Activated T-helper 9 cell treated with anti-CD3 and anti-CD28 coated beads, Interleukin-2, amount 50 U/mL, for 16 hours (primary cell): ENCODE measurements at places on chromosomes 1 and 21.

DNA sequence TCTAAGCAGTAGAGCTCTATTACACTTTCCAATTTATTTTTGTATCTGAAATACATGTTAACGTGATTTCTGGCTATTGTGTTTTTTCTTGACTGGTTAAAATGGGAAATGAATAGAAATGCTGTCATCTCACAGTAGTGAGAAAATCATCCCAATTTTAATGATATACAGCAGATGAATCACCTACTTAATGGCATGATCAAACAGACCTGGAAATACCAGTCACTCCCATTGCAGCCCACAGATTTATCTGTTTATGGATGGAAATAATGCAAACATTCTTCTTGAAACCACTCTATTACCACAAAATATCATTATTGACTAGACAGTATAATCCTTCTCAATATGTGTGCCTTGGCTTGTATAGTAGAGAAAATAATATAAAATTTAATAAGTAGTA lies 497.8 kb upstream of the ADAMTS5 start:
- DNase-seq: no peak

GRCh38 chr1:44049839-44050238 lies 18.6 kb upstream of the SLC6A9 start:
- DNase-seq: no peak

GRCh38 chr1:224784265-224785039 lies 145.0 kb upstream of the DNAH14 start:
- DNase-seq: no peak

DNA sequence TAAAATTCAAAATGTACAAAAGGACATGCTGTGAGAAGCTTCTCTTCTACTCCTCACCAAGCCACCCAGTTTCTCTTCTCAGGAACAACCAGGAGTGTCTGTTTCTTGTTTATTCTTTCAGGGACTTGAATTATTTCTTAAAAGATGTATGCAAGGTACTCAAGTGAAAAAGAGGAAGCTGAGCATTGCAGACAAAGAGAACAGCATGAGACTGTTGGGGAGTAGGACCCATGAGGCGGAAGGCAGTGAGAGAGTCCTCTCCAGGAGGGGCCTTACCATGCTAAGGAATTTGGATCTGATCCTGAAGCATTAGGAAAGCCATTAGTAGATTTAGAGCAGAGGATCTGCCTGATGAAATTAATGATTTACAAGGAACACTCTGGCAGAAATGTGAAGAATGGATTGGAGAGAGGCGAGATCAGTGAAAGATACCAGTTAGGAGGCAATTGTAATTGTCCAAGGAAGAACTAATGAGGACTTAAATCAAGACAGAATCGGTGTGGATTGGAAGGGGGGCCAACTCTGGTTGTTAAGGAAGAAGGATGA lies 14.7 kb upstream of the SSX2IP start:
- DNase-seq: no peak

- DNase-seq: no peak
Observed at GRCh38 chr1:246304484-246305259, 202.4 kb downstream of the SMYD3 start.

GRCh38 chr1:19515201-19515600 lies 29.9 kb upstream of the CAPZB start:
- DNase-seq: no peak

- no peak for DNase-seq
Observed at GRCh38 chr1:65368403-65368802, 52.1 kb upstream of the LEPR start.

- no peak for DNase-seq
Observed at GRCh38 chr1:198300451-198300850, 143.7 kb downstream of the NEK7 start.

GRCh38 chr1:32399843-32400242 lies 5.6 kb upstream of the BSDC1 start:
- no peak for DNase-seq

DNA sequence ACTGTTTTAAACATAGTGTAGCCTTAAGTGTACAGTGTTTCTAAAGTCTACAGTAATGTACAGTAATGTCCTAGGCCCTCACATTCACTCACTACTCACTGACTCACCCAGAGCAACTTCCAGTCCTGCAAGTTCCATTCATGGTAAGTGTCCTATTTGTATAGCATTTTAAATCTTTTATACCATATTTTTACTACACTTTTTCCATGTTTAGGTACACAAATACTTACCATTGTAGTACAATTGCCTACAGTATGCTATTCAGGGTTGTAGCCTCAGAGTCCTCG lies 3.6 kb upstream of the S100A10 start:
- DNase-seq: no peak

DNA sequence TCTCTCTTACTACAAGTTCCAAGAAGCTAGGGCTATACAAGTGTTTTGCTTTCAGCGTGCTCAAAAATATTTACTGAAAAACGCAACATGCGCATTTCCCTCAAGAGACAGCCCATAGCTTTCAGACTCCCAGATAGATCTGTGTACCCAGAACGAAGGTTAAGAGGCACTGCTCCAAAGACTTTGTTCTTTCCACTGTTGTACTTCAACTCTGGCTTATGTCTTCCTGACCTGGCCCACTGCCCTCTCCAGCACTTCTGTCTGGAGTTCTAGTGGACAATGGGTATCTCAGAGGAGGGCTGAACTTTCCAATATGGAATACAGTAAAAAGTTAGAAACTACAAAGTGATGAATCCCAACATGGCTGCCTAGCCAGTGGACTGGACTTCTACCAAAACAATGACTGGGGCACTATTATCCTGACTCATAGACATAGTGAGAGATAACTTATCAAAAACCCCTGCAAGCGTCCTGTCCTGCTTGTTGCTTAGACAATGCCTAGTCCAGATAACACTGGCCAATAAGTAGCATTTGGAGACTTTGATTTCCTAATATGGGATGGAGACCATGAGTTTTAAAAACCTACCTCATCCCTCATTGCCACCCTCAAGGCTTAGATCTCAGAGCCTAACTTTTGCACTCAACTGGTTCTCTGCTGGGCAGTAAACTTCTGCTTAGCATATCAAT lies 8.8 kb upstream of the ADAR start:
- no peak for DNase-seq

DNA sequence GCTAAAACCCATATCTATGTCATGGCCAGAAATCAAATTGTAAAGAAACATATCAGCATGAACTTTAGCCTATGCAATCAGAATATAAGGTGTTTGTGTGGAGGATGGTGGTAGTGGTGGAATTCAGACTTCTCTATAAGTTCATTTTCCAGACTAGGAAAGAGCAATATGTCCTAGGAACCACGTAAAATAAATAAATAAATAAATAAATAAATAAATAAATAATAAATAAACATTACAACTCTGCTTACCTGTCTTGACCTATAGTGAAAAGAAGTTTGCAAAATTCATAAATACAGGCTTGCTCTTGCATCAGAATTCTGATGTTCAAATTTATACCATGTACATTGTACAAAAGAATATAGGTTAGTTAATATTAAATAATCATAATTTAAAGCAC lies 1382.6 kb upstream of the ADGRL2 start:
- no peak for DNase-seq

GRCh38 chr1:94580367-94581115 lies 39.0 kb upstream of the F3 start:
- DNase-seq: no peak

- DNase-seq: no peak
Observed at GRCh38 chr1:112778137-112778536, 63.0 kb upstream of the PPM1J start.

DNA sequence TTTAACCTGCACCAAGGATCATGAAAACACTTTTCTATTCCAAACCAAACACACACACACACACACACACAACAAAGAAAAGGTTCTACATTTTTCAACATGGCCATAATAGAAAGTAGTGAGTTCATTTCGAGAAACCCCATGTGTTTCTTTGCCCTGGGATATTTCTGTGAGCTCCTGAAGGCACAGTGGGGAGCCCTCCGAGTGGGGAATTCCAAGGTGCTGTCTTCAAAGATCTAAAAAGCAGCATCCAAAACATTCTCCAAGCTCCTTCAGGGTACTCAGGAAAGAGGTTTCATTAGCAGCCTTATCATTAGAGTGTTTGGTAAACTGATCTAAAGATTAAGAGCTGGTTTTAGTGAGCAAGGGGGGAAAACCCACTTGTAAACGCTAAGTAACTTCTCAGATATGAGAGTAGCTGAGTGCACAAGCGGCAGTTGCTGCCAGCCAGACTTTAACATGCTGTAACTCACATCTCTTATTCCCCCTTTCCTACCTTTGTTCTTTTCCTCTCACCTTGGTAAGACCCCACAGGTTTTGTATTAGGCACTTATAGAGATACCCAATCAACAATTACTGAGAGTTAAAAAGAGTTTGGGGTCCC lies 38.3 kb downstream of the ZC3H11B start:
- DNase-seq: no peak

DNA sequence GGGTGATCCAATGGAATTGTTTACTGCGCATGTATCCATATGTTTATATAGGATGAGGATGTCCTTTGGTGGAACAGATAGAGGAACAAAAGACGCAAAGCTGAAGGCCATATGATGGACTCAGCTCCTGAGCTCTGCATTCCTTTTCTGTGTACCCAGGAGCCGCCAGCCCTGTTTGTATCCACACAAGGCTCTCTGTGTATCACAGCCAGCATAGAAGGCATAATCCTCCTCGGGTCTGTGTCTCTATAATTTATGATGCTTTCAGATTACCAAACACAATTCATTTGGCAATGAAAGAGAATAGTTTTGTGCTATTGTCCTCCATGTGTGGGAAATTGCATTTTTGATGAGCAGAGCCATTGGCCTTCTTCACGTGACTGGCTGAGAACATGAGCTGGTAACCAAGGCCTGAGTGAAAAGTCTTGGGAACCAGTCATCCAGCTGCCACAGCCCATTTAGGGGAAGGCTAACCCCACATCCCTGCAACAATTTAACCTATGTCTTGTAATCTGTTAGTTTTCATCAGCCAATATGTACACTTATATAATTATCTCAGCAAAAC lies 119.2 kb downstream of the PBX1 start:
- no peak for DNase-seq

- DNase-seq: no peak
Observed at GRCh38 chr1:239805851-239806772, 285.6 kb upstream of the FMN2 start.

DNA sequence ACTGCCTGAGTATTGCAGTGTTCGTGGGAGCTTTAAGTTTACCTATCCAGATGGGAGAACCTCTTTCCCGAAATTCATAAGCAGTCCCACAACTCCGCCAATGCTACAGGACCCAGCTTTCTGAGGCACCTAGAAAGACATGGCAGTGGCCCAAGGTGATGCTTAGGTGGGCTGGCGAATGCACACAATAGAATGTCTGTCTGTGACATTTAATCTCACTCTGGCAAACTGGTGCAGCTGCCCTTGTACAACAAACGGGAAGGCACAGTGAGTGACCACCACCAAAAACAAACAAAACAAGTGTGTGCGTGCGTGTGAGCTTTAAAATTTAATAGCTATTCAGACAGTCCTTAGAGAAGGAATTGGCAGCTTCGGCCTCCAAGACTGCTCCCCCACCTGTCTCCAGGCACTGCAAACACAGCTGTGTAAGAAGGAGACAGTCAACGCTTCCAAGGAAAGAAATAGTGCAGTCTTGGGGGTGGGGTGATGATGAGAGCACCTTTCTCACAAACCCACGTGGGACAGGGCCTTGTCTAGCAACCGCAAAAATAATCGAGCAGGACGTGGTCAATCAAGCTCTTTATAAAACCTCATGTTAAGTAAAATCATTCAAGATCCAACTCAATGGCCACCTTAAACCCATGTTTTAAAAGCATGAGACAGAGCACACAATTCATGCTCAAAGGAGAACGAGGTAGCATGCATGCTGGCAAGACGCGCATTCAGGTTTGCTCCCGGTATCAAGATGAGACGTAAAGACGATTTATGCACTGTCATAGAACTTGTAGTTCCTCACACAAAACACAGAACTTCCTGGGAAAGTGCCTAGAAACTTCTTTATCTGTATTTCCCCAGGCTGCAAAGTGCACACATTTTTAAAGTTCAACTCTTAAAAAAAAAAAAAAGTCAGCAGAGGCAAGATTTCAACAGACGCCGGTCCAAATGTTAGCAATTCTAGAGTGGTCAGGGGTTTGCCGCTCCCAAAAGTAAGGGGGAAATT lies 84.1 kb downstream of the TM2D1 start:
- no peak for DNase-seq

GRCh38 chr1:173580071-173580470 lies 22.8 kb downstream of the SLC9C2 start:
- DNase-seq: no peak

GRCh38 chr1:155083865-155084721 lies 5.5 kb downstream of the EFNA3 start:
- DNase-seq: no peak

DNA sequence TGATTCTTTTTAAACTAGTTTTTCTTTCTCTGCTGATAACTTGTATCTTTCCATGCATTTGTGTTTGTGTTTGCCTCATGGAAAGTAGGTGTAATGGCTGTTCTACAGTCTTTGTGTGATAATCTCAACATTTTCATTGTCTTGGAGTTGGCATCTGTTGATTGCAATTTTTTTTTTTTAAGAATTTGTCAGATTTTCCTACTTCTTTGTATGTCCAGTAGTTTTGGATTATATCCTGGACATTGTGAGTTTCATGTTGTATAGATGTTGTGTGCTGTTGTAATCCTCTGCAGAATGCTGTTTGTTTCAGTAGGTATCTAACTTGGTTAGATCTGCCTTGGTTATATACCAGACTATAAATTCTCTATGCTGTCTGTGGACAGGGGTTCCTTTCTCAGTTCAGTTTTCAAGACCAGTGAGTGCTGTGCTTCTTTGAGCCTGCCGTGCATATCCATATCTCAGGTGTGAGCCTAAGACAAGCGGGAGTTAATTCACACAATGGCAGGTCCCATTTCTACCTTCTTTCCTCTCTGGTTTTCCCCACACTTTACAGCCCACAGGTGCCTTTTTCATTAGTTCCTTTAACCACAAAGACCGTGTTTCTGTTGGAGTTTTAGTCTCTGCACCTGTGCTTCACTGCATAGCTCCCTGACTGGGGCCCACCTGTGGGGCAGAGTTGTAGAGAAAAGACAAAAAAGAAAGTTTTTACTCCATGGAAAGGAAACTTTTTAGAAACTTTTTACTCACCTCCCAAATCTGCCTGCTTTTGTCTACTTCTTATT lies 69.9 kb downstream of the ITSN1 start:
- no peak for DNase-seq
